ENCODE measurements at places on chromosomes 1 and 21.

- DNase-seq = no peak
Observed at GRCh38 chr1:112723511-112723839, 8.3 kb upstream of the PPM1J start.

GRCh38 chr1:106756752-106757151 is 299.7 kb upstream of the PRMT6 start:
- no peak for DNase-seq

DNA sequence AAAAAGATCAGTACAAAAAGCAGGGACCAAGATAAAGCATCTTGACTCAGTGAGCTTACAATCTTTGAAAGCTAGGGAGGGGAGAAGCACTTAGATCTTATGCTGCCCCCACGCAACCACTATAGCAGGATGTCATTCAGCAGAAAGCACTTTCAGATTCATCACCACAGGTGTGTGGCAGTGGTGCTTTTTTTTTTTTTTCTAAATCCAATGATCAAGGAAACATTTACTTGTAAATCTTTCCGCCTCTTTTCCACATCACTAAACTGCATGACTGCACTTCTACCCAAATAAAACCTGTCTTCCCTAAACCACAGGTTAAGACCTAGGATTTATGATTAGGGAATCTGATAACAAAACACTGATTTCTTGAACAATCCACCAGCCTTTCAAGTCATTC is 154.8 kb downstream of the SLC45A1 start:
- peak; percentile 6 for DNase-seq

DNA sequence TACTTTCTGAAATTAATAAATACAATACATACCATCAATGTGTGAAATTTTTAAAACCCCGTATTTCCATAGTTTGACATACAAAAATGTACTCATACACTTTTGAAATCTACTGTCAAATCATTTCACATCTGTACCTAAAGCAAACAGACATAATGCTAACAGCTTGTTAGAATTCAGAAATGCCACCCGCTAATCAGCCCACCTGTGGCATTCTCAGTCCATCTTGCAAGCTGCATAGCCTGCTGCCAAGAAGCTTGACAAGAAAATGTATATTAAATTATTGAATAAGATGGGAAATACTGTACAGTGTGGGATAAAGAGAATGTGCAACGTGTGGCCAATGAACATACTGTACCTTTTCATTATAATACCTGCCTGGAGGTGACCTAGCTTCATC is 55.1 kb downstream of the ZBTB18 start:
- DNase-seq = no peak

GRCh38 chr1:147264158-147264768 is 21.8 kb downstream of the CHD1L start:
- DNase-seq = no peak

All from activated T-cell treated with anti-CD3 and anti-CD28 coated beads for 1 hour (primary cell).